SK-MEL-5 (cell line): ENCODE measurements at places on chromosomes 2 and 18.

DNA sequence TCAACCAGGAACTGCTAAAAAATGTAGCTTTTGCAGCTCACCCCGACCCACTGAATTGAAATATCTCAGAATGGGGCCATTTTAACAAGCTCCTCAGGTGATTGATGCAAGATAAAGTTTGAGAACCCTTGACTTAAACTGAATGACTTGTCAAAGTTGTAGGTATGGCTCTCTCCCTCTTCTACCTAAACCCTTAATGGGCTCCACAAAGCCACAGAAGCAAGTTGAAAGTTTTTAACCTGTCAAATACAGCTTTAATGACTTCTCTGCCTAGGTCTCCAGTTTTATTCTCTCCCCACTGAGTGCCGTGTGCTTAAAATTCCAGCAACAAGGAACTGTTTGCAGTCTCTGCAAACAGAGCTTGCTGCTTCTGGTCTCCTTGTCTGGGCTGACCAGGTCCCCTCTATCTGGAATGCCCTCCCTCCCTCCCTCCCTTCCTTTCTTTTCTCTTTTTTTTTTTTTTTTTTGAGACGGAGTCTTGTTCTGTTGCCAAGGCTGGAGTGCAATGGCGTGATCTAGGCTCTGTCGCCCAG lies 19.7 kb upstream of the RNF125 start:
- DNase-seq, result no peak

GRCh38 chr2:86747711-86748639 lies 27.9 kb downstream of the RMND5A start:
- peak; percentile 28 for DNase-seq

DNA sequence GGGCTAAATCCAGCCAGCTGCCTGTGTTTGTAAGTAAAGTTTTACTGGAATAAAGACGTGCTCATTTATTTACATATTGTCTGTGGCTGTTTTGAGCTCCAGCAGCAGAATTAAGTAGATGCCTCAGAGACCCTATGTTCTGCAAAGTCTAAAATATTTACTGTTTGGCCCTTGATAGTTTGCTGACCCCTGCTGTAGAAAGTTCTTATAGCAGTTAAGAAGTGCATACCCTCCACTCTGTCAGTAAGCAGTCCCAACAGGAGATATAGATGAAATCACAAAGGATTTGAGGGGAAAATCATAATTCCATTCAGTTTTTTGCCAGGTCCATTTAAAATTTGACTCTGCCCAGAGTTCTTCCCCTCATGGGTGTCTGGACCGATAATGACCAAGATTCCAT lies 50.1 kb upstream of the ITM2C start:
- DNase-seq, result peak; percentile 39

DNA sequence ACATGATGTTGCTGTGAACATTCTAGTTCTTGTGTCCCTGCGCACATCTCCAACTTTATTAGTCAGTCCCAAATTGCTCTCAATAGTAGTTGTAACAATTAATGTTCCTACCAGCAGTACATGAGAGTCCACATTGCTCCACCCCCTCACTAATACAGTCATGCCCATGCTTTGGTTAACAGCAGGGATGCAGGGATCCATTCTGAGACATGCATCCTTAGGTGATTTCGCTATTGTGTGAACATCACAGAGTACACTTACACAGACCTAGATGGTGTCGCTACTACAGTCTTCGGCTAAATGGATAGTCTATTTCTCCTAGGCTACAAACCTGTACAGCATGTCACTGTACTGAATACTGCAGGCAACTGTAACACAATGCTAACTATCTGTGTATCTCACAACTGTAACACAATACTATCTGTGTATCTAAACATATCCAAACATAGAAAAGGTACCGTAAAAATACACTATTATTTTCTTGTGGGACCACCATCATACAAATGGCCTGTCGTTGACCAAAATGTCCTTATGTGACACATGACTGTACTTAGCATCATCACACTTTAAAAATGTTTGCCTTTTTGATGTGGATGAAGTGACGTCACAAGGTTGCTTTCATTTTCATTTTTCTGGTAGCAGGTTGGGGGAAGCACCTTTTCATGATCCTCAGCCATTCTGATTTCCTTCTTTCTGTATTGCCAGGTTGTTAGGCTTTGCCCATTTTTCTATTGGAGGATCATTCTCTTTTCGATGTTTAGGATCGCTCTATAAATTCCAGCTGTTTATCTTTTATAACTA lies 82.9 kb upstream of the RNF152 start:
- no peak for DNase-seq

- no peak for DNase-seq
Measured at GRCh38 chr2:33616873-33617272, 17.8 kb upstream of the FAM98A start.

DNA sequence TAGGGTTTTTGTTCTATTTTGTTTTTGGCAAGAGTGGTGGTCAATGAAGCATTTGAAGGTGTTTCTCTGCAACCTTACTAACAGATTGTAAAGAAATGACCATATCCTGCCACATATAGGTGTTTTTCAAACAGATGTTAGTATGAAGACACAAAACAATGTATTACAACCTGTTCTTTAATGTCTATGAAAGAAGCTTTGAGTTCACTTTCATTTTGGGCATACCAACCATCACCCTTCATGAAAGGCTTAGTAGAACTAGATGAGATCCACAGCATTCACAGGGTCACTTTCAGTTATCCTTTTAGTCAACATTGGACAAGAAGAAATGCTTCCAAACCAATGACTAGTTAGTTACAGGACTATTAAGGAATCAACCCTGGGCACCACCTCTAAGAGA lies 95.1 kb downstream of the EHBP1 start:
- no peak for DNase-seq

DNA sequence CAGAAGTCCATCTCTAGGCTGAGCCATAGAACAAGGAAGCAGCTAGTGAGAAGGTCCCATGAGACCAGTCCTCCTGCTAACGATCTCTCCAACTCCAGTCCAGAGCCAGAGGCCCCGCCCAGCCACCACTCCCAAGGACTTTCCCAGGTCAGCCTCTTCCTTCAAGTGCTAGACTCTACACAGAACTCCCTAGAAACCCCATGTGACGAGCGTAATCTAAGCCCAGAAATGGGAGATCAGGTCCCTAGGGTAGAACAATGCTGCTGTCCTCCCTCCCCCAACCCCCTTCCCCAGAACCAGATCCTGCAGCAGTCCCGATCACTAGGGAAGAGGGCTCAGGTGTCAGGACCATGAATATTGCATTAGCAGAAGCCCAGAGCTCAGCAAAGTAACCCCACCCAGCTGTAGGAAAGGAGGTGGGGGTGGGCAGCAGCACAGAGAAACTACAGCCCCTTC lies 6.9 kb downstream of the DCTN1 start:
- peak; percentile 35 for DNase-seq

DNA sequence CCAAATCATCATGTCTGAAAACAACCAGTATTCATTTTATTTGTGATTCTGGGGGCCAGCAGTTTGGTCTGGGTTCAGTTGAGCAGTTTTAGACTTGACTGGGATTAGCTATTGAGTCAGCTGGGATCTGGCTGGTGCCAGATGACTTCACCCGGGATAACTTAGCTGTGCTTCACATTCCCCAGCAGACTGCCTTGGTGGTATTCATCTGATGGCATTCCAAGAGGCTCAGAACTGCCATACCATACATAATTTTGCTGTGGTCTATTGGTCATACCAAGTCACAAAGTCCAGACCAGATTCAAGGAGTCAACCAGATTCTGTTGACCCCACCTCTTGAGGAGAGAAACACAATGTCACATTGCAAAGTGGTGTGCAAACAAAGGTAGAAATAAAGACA lies 7.8 kb upstream of the FSHR start:
- no peak for DNase-seq
